ENCODE measurements at places on chromosomes 12 and 14.

DNA sequence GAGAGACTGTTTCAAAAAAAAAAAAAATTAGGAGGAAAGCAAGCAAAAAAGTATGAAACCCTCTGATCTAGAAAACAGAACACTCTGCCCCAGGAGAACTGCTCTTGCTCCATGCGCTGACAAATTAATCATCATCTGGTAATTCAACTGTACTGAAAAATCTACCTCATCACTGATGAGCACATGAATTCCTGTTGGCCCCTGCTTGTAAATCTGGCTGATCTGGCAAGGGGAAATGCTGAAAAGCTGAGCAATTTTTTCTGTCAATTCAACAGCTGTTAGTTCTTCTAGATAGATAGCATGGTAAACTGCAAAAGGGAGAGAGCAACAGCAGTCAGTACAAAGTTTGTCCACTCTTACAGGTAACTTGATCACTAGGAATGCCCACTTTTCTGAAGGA is 15.2 kb upstream of the CSRNP2 start:
- DNase-seq, result no peak

GRCh38 chr14:76698191-76698590 is 63.1 kb upstream of the VASH1 start:
- DNase-seq, result no peak

DNA sequence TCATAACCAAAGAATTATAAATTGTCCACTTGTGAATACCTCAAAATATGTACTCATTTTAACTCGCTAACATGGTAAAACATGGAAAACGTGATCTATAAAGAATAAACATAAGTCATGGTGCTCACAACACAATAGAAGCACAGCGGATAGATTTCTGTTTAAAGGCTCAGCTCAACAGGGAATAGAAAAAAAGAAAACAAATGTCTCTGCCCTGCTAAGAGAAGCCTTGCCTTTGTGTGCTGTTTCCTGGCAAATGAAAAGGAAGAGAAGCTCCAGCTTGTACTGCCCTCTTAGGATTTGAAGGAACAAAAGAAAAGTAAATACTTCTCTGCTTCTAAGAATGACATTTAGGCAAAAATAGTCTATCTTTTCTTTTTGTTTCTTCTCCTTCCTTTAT is 121.0 kb upstream of the KRR1 start:
- DNase-seq, result no peak

GRCh38 chr14:63910583-63911363 is 58.0 kb downstream of the SYNE2 start:
- DNase-seq, result no peak

GRCh38 chr12:4252601-4253000 is 21.0 kb upstream of the CCND2 start:
- DNase-seq, result no peak

GRCh38 chr12:80813820-80814219 is 97.1 kb downstream of the MYF5 start:
- no peak for DNase-seq

- DNase-seq, result no peak
These were observed 547 bp downstream of the CNTN1 start for GRCh38 chr12:40692765-40693206.

DNA sequence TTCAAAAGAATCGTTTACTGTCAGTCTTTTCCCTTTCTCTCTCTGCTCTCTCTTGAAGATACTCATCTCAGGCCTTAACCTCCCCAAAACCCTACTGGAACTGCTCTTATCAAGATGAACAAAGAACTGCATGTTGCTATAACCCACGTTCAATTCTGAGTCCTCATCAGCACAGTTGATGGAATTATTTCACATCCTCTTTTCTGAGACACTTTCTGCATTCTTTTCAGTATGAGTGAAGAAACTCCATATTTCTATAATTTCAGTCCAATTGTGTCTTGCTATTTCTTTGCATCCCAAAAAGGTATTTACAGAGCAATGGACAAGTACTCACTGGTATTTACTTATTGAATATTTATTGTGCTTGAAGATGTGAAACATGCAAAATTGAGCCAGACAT is 160.1 kb upstream of the CPNE8 start:
- DNase-seq, result no peak

DNA sequence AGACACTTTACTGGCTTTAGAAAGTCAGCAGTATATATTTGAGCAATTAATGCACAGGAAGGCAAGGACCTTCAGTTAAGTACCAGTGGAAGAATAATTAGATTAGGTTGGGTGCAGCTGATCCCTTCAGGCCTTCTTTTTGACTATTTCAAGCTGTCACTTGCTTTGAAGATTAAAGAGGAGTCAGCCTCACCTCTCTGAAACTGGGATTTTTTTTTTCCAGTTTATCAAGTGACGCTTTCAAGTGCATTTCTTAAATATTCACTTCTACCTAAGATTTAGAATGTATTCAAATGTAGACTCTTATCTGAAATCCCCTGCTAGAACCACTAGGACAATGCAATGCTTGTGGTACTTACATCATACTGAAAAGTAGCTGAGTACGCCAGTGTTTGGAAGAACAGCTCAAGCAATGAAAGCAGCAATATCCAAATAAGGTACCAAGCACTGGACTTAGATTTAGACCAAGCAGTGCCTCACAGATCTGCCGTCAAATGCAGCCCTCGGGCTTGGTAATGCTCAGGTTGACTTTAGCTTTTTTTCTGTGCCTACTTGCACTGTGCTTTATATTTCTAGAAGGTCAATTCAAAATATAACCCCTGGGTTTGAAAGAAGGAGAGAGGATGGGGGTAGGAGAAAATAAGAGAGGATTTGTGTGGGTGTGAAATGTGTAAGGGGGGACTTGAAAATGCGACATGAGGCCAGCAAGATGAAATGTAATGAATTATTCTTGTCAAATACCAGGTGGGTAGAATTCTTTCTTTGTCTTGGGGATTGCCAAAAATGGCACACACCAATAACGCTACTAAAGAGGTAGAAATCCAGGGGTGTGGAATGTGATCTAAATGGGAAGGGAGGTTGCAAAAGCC is 3.7 kb upstream of the FERMT2 start:
- no peak for DNase-seq

- DNase-seq, result no peak
These were observed 271.4 kb downstream of the RPS29 start for GRCh38 chr14:49314737-49315136.

GRCh38 chr12:6452944-6453630 is 1.2 kb downstream of the TAPBPL start:
- no peak for DNase-seq

GRCh38 chr12:81888106-81888740 is 129.1 kb upstream of the PPFIA2 start:
- no peak for DNase-seq

DNA sequence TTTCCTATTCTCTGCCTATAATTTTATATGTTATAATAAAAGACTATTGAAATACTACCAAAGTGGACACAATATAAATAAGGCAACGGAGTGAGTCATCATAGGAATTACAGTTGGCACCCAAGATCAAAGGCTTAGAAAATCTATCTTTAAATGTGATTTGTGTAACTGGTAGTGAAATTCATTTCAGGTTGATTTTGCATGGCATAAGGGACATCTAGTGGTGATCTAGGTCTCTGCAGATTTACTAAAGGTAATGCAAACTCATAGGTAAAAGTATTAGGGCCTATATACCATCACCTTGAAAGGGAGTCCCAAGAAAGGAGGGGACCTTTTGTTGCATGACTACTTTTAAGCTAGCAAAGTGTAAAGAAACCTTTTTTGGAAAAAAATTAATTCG is 527.2 kb downstream of the NRXN3 start:
- DNase-seq, result no peak

DNA sequence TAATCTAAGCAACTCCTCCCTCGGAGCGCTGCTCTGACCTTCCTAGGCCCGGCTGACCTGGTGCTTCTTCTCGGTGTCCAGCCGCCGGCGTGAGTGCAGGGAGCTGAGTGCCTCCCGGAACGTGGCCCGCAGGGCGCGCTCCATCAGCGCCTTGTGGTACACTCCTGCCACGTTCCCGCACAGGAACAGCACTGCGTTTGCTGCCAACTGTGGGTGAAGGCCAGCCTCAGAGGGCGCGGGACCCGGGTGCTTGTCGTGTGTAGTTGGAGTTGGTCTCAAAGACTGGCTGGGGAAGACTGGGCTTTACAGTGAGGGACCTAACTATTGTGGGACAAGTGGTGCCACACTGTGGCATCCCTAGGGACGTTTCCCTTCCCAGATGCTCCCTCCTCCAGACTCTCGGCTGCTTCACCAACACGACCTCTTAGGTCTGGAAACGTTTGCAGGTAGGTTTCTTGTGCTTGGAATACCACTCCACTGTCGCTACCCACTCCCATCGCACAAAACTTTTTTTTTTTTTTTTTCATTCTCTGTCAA is 3.1 kb downstream of the ADCY4 start:
- no peak for DNase-seq

DNA sequence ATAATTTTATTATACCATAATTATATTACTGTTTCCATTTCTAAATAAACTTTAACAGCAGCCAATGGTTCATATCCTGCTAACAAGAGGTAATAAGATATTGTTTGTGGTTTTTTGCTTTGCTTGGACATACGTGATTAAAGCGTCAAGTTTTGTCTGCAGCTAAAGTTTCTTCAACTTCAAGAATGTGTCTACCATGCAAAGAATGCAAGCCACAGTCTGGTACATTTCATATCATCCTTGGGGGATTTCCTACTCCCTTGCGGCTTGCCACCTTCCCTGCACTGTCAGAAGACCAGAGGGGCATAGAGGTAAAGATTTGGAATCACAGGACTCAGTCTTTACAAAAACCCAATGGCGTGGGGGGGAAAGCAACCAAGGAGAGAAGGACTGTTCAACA is 125.2 kb downstream of the MED13L start:
- no peak for DNase-seq

GRCh38 chr14:96617635-96618034 is 115.5 kb downstream of the PAPOLA start:
- DNase-seq, result no peak

GRCh38 chr12:42819846-42820245 is 230.3 kb upstream of the PRICKLE1 start:
- DNase-seq, result no peak

DNA sequence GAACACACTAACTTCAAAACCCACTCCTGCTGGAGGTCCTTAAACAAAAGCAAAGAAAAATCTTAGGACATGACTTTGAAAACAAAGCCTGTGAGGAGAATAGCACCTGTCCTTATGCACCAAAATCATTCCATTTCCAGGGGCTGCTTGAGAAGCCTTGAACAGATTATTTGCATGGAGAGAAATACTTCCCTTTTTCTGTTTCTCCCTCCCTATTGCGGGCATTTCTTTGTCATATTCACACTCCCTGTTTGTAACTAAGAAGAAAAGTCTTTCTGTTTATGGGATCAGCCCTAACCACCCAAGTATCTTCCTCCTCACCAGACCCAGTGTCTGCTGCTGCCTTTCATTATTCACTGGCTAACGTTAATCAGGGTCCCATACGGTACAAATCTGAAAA is 218.8 kb downstream of the DPF3 start:
- DNase-seq, result no peak

DNA sequence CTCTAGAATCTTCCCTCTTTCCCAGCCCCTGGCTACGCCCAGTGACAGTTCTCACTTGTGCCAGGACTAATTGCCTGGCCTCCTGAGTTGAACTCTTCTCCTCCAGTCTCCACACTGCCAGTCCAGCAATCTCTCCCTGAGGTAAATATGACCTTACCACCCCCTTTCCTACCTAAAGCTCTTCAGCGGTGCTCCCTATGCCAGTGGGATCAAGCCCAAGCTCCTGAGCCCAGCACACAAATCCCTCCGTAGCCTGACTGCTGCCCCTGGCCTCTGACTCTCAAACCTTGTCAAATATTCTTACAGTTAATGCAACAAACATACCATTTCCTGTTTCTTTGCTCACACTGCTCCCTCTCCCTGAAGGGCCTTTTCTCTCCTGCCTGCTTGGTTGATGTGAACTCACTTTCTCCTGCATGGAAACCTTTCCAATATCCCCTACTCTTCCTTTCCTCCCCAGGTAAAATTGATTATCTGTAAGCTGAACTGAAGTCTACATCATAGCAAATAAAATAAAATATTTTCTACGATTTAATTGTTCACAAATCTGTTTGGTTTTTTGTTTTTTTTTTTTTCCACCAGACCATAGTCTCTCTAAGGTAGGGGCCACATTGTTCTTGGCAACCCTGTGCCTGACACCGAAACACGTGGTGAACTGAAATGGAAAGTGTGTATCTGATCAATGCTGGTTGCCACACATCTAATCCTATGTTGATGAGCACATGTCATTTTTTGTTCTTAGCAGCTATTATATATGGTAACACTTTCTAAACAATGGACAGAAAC is 147.5 kb downstream of the SLC38A6 start:
- no peak for DNase-seq

DNA sequence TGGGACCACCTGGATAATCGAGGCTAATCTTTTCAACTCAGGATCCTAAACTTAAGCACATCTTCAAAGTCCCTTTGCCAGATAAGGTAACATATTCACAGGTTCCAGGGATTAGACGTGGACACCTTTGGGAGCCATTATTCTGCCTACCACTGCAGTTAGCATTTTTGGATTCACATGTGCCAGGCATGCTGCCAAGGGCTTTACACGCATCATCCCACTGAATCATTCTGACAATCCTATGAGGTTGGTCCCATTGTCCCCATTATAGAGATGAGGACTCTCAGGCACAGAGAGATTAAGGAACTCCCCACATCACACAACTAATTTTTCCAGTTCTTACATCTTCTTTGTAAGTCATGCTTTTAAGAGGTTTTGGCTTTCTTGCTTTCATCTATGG is 34.5 kb downstream of the RTN1 start:
- DNase-seq, result no peak

- DNase-seq, result no peak
These were observed 110.2 kb downstream of the NEDD1 start for GRCh38 chr12:97017213-97017612.

DNA sequence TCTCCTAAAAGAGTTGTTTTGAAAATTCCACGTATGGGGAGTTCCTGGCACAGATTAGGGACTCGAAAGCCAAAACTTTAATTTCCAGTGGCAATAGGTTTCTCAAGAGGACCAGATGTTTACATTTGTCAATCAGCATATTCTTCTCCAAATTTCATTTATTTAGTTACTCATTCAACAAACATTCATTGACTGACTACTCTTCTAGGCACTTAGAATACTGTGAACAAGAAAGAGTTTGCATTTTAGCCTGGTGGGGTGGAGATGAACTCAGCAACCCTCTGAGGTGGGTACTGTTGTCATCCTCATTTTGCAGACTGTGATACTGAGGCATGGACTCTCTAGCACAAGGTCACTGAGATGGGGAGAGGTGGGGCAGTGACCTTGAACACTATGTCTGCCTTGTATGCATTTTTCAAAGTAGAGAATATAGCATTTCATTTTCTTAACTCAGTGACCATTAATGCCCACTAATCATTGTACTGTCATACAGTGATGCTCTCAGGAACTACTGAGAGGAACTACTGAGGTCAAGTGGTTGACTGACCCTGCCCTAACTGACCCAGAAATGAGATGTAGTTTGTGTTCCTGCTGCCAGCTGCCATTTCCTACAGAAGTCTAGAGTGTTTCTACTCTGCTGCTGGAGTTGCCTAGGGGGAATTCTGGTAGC is 2.2 kb downstream of the L3HYPDH start:
- DNase-seq, result no peak

- DNase-seq, result no peak
These were observed 21.5 kb upstream of the GNS start for GRCh38 chr12:64780531-64781279.

GRCh38 chr12:63006536-63006935 is 71.6 kb upstream of the PPM1H start:
- DNase-seq, result no peak

All from esophagus squamous epithelium (tissue), 5 donors.